NCI-H1105 treated with DMSO at 0.1 percent for 48 hours (cell line): ENCODE measurements at places on chromosomes 13 and 19.

DNA sequence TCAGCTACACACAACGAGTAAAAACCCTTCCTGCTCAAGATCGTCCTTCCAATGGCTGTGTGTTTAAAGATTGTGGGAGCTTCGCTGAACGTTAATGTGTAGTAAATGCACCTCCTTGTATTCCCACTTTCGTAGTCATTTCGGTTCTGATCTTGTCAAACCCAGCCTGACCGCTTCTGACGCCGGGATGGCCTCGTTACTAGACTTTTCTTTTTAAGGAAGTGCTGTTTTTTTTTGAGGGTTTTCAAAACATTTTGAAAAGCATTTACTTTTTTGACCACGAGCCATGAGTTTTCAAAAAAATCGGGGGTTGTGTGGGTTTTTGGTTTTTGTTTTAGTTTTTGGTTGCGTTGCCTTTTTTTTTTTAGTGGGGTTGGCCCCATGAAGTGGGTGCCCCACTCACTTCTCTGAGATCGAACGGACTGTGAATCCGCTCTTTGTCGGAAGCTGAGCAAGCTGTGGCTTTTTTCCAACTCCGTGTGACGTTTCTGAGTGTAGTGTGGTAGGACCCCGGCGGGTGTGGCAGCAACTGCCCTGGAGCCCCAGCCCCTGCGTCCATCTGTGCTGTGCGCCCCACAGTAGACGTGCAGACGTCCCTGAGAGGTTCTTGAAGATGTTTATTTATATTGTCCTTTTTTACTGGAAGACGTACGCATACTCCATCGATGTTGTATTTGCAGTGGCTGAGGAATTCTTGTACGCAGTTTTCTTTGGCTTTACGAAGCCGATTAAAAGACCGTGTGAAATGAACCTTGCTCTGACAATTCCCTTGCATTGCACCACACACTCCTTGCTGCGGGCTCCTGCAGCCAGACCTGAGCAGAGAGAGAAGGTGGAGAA lies 2.7 kb upstream of the FAM174C start:
- no peak for DNase-seq

DNA sequence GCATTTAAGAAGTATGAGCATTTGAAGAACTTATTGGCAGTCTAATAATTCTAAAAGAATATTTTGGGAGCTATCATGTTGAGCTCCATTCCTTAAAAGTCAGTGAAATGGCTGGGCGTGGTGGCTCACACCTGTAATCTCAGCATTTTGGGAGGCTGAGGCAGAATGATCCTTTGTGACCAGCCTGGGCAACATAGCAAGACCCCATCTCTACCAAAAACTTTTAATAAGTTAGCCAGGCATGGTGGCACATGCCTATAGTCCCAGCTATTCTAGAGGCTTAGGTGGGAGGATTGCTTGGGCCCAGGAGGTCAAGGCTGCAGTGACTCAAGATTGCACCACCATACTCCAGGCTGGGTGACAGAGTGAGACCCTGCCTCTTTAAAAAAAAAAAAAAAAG lies 8.0 kb downstream of the COG6 start:
- DNase-seq, result no peak

GRCh38 chr19:40157059-40157458 lies 34.2 kb upstream of the MAP3K10 start:
- no peak for DNase-seq

GRCh38 chr13:74819549-74819948 lies 662.4 kb downstream of the TBC1D4 start:
- no peak for DNase-seq

GRCh38 chr13:50077431-50077830 lies 62.2 kb downstream of the KCNRG start:
- no peak for DNase-seq

- no peak for DNase-seq
Observed at GRCh38 chr13:113788413-113789135, 29.5 kb downstream of the TMEM255B start.

- DNase-seq, result peak; percentile 78
Observed at GRCh38 chr19:1592024-1592754, 476 bp downstream of the MBD3 start.

DNA sequence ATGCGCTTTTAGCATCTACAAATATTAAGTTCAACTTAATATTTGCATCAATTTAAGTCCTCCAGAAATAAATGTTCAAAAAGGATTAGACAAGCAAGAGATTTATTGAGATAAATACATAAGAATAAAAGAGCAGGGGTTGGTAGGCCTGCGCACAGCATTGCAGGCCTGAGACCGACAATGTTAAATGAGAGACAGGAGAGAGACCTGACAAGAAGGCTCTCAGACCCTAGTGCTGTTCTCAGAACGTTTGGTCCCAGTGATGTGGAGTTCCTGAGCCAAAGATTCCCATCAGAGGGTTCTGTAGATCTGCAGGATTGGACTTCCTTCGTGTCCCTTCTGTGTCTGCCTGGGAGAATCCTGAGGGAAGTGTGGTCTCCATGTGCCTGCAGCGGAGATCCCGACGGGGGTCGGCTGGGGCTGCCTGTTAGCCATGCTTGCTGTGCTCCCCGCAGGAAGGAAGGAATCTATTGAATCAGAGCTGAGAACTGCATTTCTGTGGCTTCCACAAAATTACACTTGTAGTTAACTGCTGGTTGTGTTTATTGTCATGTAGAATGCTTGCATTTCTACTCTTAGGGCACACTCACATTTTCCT lies 369.9 kb upstream of the SLC10A2 start:
- no peak for DNase-seq

- no peak for DNase-seq
Observed at GRCh38 chr13:27789153-27789494, 3.2 kb upstream of the GSX1 start.

- DNase-seq, result no peak
Observed at GRCh38 chr13:50587645-50588373, 255.7 kb downstream of the DLEU7 start.

- peak; percentile 91 for DNase-seq
Observed at GRCh38 chr13:106496072-106496997, 39.1 kb downstream of the EFNB2 start.

DNA sequence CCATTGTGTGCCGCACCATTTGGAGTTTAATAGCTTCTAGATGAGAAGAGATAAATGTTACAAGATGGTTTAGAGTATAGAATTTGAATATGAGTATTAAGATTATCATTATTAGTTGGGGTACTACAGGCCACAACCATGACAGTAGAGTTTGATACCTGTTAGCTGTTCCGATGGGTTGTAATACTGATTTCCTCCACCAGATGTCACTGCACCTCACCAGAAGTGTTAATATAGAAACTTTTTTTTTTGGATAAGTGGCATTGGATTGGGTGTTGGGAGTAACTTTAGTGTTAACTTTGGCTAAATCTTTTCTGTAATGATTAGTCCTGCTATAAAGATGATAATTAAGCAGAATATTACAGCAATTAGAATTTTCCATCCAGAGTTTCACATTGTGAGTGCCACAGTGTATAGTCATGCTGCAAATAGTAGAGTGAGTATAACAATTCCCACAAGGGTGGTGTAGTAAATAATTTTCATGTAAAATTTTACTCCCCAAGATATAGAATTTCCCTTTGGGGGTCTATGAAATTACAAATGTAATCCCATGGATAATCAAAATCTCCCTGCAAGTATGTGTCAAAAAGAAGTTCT lies 56.3 kb downstream of the PSG3 start:
- no peak for DNase-seq

DNA sequence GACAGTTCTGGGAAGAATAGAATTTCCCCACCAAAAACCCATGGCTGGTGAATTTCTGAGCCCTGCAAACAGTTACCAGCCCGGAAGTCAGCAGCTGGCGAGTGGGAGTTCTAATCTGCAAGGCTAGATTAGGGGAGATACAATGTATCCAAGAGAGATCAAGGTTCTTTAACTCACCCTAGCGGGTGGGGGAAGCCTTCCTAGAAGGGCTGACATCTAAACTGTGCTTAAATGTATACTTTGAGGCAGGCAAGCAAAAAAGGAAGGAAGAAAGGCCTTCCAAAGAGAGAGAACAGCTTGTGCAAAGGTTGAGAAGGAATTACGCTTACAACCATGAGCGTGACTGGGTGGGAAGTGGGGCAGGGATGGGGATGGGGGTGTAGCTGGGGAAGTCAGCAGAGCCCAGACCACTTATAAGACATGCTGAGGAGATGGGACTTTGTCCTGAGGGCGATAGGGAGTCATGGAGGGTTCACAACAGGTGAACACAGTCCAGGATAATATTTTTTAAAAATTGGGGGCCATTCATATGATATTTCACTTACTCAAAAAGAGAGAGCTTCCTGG lies 20.8 kb upstream of the ZNRF4 start:
- DNase-seq, result no peak
